Epithelial cell of prostate (primary cell): ENCODE measurements at places on chromosomes 16 and 17.

DNA sequence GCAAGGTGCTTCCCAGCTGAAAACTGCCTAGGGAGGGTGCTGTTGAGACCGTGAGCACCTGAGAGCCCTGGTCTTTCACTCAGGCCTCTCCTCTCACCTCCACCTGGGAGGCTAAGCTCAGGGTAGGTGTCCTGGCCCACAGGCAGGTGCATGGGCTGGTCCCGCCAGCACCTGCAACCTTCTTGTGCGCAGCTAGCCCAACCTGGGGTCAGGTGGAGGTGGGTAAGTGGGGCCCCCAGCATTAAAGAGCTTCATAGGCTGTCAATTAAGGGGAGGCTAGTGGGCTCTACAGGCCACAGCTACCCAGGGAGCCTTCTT is 8.7 kb downstream of the ADCY7 start:
- no peak for DNase-seq

- DNase-seq, result no peak
Measured at GRCh38 chr16:49454426-49455180, 81.0 kb downstream of the C16orf78 start.

DNA sequence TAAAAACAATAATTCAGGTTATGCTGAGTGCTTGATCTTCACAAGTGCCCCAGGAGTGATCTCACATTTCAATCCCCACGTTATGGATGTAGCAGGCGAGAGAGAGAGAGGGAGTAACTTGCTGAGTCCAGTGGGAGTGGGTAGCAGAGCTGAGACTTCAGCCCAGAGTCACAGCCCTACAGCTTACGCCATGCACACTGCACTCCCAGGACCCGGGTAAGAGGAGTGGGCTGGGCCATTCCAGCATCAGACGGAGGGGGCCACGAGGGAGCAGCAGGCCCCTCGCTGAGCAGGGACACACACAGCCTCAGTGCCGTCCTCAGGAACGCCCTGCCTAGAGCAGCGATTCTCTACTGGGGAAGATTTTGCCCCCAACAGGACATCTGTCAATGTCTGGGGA is 9.8 kb upstream of the KIF19 start:
- DNase-seq, result no peak

DNA sequence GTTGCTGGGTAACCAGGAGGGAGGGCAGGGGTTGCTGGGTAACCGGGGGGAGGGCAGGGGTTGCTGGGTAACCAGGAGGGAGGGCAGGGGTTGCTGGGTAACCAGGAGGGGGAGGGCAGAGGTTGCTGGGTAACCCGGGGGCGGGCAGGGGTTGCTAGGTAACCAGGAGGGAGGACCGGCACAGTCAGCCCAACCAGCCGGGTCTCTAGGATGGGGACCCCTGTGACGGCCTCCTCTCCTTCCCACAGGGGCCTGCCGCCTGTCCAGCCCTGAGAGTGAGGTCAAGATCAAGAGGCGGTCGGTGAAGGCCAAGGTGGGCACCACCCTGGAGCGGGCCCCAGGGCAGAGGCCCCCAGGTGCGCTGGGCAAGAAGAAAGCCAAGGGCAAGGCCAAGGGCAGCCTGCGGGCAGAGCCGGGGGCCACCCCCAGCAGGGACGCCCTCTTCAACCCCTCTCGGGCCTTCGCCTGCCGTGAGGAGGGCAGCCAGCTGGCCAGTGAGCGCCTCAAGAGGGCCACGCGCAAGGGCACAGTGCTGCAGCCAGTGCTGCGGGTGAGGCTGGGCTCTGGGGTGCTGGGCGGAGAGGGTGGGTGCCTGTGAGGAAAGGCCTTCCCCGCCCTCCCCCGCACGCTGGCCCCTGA is 54.6 kb downstream of the ACTG1 start:
- DNase-seq, result no peak

GRCh38 chr17:4477255-4477791 is 21.4 kb upstream of the SPNS2 start:
- no peak for DNase-seq
